ENCODE measurements at places on chromosomes 6 and 20.

- no peak for DNase-seq
Measured at GRCh38 chr6:140872885-140873284, 1259.8 kb upstream of the GJE1 start.

- no peak for DNase-seq
Measured at GRCh38 chr6:169991913-169992312, 240.5 kb downstream of the ERMARD start.

GRCh38 chr20:42392442-42392841 lies 774.3 kb upstream of the CHD6 start:
- no peak for DNase-seq

DNA sequence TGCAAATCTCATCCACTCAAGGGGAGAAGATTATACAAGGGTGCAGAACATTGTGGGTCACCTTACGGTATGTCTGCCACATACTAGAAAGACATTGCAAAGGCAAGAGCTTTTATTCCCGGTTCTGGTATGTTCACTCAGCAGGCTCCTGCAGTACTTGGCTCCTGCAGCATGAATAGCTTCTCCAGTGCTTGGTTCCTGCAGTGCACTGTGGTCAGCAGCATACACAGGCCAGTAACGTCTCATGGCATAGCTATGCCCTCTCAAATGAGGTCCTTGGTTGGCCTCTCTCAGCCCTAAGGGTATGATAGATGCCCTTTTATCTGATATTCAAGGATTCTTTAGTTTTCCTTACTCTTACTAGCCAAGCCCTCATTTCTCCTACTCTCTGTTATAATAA lies 12.6 kb downstream of the TCP11 start:
- DNase-seq: no peak

DNA sequence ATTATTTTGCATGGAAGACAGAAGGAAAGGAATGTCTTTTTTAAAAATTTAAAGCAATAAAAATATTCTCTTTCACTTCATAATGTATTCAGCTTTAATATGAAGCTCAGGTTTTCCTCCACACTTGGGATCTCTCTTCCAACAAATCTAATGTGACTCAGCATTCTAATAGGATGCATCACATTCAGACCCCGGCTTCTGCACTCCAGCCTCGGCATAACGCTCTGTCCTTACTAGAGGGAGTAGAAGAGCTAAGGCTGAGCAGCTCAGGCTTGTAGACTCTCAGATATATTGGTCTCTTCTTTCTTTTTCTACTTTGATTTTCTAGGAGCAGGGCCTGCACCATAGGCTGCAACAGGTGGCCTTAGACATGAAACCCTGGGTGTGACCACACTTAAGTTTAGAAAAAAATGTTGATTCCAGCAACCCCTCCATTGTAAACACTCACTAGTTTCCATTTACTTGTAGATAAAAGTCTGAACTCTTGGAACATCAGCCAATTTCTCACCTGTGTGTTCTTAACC lies 161.7 kb downstream of the PAK5 start:
- DNase-seq: no peak

DNA sequence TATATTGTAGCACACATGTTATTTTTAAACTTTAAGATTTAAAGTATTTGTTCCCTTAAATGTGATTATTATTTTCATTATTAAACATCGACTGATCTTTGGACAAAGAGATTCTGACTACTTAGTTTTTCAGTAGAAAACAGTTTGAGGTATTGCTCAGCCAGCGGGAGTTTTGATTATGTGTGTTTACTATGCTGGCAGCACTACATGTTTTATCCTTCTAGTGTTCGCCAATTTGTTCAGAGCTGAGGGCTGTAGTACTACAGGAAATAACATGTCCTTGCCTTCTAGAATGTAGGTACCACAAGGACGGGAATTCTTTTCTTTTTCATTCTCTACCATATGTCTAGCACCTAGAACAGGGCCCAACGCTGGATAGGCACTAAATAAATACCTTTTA lies 11.1 kb upstream of the LCA5 start:
- no peak for DNase-seq

DNA sequence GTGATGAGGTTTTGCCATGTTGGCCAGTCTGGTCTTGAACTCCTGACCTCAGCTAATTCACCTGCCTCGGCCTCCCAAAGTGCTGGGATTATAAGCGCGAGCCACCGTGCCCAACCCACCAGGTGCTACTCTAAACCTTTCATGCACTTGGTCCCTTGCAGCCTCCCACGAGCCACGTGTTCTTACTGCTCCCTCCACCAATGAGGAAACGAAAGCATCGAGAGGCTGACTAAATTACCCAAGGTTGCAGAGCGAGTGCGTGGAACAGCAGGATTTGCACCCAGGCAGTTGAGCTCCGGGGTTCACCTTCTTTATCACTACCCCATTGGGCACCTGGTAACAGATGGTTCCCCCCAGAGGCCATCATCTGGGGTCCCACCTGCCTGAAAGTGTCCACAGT lies 208.3 kb downstream of the LY86 start:
- DNase-seq: no peak

- no peak for DNase-seq
Measured at GRCh38 chr20:440636-441035, 21.7 kb downstream of the TBC1D20 start.

Measured in occipital lobe (tissue), 3 donors.